ENCODE measurements at places on chromosomes 16 and 17.

DNA sequence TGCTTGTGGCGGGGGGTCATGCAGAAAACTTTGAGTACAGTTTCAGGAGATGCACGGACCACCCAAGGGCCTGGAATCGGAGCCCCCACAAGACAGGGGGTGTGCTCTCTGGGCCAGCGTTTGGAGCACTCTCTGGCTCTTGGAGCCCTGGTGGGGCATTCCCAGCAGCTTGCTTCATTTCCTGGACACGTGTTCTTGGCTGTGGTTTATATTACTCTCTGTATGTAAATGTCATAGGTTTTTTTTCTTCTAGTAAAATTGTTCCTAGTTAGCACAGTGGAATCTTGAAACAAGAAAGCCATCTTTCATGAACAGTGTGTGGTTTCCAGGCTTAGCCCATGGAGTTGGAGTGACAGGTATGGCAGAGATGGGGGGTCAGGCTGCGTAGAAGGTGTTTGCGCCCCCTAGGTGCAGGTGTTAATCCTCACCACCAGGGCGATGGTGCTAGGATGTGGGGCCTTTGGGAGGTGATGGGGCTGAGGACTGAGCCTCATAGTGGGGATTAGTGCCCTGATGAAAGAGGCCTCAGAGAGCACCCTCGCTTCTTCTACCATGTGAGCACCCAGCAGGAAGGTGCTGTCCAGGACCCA is 79.8 kb downstream of the JPH3 start:
- peak; percentile 5 for DNase-seq

GRCh38 chr16:29117631-29118030 is 132.8 kb downstream of the LAT start:
- DNase-seq = no peak

GRCh38 chr17:31663576-31663975 is 195.5 kb downstream of the COPRS start:
- no peak for DNase-seq

DNA sequence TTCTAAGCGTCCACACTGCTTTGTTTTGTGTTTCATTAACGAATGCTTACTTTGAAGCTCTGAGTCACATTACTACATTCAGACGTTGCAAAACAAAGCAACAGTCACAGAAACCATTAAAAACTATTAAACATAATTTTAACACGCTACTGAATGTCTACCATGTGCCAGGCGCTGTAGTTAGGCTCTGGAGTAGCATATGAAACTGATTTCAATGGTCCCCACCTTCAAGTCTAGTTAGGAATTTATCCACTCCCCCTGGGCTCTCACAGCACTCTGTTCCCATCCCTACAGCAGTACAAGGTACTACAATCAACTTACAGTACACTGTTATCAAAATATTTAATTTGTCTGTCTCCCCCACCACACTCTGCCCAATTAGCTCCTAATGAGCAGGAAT is 631 bp downstream of the UTP6 start:
- no peak for DNase-seq

DNA sequence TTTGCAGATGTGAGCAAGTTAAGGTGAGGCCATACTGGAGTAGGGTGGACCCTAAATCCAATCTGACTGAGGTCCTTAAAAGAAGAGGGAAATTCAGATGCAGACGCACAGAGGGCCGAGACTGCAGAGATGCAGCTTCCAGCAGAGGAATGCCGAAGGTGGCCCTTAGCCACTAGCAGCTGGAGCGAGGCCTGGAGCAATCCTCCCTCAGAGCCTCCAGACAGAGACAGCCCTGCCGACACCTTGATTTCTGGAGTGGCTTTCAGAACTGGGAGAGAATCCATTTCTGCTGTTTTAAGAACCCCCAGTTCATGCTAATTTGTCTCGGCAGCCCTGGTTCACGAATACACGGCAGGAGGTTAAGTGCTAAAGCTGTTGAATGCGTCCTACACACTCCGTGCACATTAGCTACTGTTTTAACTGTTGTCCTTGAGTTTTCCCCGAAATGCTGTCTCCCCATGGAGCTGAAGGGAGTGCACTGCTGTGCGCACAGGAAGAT is 135.5 kb downstream of the IRF8 start:
- no peak for DNase-seq

GRCh38 chr16:66070140-66070917 is 296.2 kb upstream of the CDH5 start:
- no peak for DNase-seq

- DNase-seq = peak; percentile 39
These were observed 65.9 kb upstream of the IRX6 start for GRCh38 chr16:55257966-55258613.

Measured in AML-193 (cell line).